ENCODE measurements at places on chromosomes 7 and 10.

- no peak for DNase-seq
Observed at GRCh38 chr10:112911206-112911605, 38.8 kb upstream of the TCF7L2 start.

DNA sequence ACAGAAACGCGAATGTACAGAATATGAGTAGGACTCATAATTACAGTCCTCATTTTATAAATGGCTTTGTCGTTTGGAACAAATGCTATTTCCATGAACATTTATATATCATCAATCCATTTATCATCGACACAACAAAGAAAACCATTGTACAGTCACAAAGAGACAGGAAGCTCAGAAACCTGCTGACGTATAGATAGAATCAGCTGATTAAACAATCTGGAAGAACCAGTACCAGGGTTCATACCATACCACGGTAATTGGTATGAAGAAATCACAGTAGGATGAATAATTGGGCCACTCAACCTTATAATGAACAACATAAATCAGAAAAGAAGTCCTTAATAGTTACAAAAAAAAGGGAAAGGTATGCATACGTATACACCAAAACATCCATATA, 295.0 kb downstream of the PARD3 start:
- DNase-seq, result no peak

DNA sequence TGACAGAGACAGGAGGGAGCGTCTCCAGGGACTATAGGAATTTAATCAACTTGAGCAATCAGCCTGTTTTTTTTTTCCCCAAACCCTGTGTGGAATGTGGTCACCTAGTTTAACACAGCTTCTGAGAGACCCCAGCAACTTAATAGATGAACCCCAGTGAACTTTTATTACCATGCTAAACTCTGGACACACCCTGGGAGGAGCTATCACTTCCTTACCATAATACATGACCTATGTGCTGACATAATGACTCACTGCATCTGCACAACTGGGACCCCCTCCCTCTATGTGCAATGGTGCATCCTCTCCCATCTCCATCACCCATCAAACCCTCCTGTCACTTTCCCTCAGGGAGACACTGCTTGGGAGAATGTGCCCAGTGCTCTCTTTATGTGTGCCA, 83.7 kb downstream of the EPC1 start:
- DNase-seq, result no peak

GRCh38 chr7:47336472-47337425, 245.2 kb downstream of the TNS3 start:
- DNase-seq, result no peak

DNA sequence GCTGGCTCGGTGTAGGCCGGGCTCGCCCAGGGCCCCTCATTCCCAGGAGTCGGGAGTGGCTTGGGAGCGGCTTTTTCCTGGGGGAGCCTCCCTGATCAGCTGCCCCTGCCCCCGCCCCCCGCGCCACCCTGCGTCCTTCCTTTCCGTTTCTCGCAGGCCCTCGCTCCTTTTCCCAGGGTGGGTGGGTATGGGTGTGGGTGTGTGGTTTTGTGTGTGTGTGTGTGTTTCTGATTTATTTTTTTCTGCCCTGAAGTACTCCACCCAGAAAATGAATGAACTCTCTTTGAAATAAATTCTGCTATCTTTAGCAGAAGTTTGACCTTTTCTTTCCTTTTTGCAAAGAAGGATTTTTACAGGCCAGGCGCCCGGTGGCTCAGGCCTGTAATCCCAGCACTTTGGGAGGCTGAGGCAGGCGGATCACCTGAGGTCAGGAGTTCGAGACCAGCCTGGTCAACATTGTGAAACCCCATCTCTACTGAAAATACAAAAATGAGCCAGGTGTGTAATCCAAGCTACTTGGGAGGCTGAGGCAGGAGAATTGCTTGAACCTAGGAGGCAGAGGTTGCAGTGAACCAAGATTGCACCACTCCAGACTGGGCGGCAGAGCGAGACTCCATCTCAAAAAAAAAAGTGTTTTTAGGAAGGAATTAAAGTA, 30.0 kb upstream of the AP5Z1 start:
- no peak for DNase-seq

- DNase-seq, result no peak
Observed at GRCh38 chr7:80346704-80347103, 165.2 kb downstream of the GNAT3 start.

GRCh38 chr7:33645104-33645503, 260.2 kb upstream of the BMPER start:
- DNase-seq, result no peak

- no peak for DNase-seq
Observed at GRCh38 chr7:48381571-48381970, 210.3 kb downstream of the ABCA13 start.

- DNase-seq, result no peak
Observed at GRCh38 chr7:155032978-155033377, 30.1 kb upstream of the PAXIP1 start.

DNA sequence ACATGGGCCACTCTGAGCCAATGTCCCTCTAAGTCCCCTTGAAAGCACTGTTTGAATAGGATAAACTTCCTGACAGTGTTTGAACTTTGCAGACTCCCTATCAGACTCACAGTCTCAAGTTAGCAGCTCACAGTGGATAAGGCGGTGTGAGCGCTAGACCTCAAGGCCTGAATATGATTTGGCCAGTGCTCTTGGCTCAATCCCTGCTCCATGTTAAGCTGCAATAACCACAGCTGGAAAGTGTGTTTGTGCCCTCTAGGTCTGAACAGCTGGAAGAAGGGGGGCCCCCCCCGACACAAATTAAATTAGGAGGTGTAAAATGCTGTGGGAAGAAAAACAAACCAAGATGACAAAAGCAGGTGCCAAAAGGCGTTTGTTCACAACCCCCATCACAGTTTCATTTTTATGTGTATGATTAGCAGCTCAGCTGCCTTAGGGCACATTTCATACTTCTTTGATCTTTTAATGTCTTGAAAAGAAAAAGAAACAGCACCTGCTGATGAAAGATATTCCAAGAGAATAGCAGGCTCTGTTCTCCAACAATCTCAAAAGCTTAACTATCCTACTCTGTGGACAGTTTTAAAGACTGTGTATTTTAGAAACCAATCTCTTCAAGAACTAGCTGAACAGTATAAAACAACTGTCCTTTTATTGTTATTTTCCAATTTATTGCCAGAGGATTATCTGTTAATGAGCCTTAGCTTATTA, 167.6 kb downstream of the SNX13 start:
- no peak for DNase-seq

- no peak for DNase-seq
Observed at GRCh38 chr7:130867581-130868136, 133.7 kb upstream of the KLF14 start.

DNA sequence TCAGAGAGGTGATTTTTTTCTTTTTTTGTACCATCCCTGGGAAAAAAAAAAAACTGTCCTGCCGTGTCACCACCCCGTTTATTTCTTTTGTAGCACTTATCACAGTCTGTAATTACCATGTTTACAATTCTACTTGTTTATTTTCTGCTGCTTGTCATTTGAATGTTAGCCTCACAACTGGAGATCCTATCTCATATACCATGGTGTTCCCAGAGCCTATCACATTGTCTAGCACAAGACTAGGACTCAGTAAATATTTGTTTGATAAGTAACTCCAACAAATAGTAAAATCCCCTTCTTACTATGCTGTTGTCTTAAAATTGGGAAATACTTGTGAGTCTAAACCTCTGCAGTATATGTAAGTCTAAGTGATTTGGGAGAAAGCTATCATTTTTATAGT, 36.0 kb downstream of the MKLN1 start:
- DNase-seq, result no peak

DNA sequence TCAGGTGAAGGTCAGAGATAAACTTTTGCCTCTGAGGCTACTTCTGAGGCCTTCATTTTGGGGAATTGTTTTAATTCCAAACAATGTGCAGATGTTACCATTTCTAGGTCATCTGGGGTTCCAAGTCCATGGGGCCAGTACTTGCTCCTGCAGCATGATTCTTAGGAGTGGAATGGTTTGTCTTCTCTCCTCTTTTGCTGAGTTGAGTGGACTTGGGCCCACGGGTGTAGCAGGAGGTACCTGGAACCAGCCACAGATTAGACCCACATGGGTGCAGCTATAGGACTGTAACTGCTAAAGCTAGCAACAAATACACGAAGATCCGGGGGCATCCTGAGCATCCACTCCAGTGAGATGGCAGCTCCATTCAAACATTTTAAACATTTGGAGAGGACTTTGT, 41.6 kb downstream of the WIPF3 start:
- DNase-seq, result no peak

- no peak for DNase-seq
Observed at GRCh38 chr7:158239290-158239981, 348.2 kb downstream of the PTPRN2 start.

DNA sequence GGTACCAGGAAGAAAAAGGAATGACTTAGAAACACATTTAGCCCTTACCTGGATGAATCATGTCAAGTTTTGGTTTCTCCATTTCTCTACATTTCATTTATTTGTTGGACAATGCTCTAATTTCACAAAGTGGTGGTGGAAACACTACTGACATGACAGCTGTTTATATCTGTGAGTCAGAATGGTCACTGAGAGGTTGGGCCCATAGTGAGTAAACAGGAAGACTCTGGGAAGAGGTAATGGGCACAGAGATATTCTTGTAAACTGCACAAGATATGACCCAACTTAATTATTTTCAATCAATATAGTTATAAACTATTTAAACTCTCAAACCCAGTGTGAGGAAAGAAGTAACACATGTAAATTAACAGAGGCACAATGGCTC, 176.3 kb upstream of the MEOX2 start:
- no peak for DNase-seq

Measured in GM12891 (cell line).